ENCODE measurements at places on chromosomes 7 and 10. TPM values are rescaled to one million over a fixed set of nuclear protein-coding genes. Genes with fewer than 3 reads are reported as not detected.

C10orf105 gene
- 0.27 TPM for total RNA-seq

GRCh38 chr7:106462914-106463482 lies 178.2 kb upstream of the NAMPT start:
- H3K4me1 ChIP-seq, result no peaks in the 10 kb centered on the region
- H3K27ac ChIP-seq, result no peak overlapping the region
- H3K4me3 ChIP-seq, result no peak overlapping the region
- no peaks in the 10 kb centered on the region for H3K36me3 ChIP-seq
- no peak for DNase-seq
- no peaks in the 10 kb centered on the region for H3K27me3 ChIP-seq

HELLS gene
- total RNA-seq, result 8.6 TPM

DNA sequence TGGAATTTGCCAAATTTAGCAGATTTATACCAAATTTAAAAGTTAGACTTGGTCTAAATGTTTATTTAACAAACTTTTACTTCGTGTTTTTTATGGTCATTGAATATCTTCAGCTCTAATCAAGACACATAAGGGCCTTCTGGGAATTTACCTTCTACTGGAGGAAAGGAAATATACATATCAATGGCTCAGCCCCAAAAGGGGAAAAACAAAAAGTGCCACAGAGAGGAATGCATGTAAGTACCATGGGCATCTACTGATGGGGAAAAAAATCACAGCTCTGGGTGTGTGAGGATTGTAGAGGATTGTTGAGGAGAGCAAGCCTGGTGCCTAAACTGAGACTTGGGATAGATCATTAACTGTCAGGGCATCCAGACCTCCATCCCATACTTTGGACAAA lies 260.3 kb downstream of the SORCS1 start:
- DNase-seq, result no peak
- no peaks in the 10 kb centered on the region for H3K27me3 ChIP-seq
- no peaks in the 10 kb centered on the region for H3K36me3 ChIP-seq
- no peaks in the 10 kb centered on the region for H3K4me1 ChIP-seq
- H3K4me3 ChIP-seq, result no peak overlapping the region

DNA sequence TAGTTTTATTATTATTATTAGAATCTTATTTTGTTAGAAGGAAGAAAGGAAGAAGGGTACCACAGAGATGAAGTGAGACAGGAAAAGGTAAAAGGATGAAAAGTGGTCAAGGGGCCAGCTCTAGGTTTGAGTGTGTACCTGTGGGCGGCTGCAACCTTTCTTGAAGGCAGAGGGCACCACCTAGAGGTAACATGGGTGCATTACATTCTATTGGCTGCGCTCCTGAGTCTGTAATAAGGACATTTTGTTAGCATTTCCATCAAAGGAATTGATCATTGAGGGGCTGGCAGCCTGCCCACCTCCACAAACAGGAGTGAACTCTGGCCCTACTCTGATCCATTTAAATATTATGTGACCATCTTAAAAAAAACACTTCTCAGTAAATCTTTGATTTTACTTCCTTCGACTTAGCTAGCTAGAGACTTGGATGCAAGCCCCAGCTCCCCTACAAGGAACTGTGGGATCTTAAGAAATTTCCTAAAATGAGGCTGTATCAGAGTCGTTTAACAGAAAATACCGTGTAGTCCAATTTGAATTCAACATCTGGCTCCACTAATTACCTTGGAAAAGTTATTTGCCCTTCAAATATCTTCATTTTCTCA lies 610.4 kb downstream of the IPMK start:
- H3K27ac ChIP-seq, result no peak overlapping the region
- H3K27me3 ChIP-seq, result no peaks in the 10 kb centered on the region
- no peak overlapping the region for H3K4me3 ChIP-seq
- H3K4me1 ChIP-seq, result no peaks in the 10 kb centered on the region
- no peaks in the 10 kb centered on the region for H3K36me3 ChIP-seq
- no peak for DNase-seq

GRCh38 chr10:33790521-33791271 lies 456.2 kb upstream of the NRP1 start:
- DNase-seq, result no peak
- peaks cover 4% of the 10 kb centered on the region for H3K4me1 ChIP-seq
- no peaks in the 10 kb centered on the region for H3K36me3 ChIP-seq
- H3K4me3 ChIP-seq, result no peak overlapping the region
- no peaks in the 10 kb centered on the region for H3K27me3 ChIP-seq

DNA sequence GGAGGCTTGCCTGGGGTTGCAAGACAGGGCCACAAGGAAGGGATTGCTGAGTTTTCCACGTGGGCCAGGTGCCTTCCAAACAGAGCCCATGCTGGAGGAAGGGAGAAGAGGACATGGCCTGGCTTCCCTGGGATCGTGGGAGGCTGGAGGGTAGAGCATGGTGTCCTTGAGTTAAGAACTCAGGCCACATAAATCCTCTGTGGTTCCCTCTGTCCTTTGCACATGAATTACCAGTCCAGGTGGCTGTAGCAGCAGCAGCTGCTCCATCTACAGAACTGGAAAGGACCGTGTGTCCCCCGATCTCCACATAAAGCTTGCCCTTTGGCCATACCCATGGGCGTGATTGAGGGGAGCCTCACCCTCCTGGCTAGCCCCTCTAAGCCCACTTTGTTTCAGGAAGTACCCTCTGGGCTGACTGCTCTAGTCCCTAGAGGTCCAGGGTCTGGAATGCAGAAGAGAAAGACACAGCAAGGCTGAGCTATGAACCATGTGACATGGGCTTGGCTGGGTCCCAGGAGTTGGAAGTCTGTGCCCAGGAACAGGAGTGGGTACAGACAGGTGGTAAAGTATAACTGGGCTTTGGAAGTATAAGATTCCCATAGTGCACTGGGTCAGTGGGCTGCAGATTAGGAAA lies 84.9 kb downstream of the C10orf105 start:
- no peak overlapping the region for H3K4me3 ChIP-seq
- no peak overlapping the region for H3K27ac ChIP-seq
- peaks cover 4% of the 10 kb centered on the region for H3K4me1 ChIP-seq
- no peaks in the 10 kb centered on the region for H3K27me3 ChIP-seq
- H3K36me3 ChIP-seq, result no peaks in the 10 kb centered on the region

JMJD1C gene
- 140 TPM for total RNA-seq

DNA sequence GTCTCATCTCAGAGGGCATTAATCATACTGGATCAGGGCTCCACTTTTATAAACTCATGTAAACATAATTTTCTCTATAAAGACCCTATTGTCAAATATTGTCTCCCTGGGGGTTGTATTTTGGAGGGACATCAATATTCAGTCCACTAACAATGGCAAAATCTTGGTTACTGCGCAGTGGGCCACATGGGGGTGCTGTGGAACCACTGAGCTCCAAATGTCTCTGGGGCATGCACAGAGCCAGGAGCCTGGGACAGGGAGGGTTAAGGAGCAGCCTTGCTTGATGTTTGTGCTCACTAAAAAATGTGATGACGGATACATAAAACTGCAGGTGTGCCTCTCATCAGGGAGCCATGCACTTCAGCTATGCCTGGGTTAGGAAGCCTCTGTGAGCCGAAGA lies 62.1 kb upstream of the PRSS58 start:
- H3K4me3 ChIP-seq, result no peak overlapping the region
- no peak overlapping the region for H3K27ac ChIP-seq
- no peaks in the 10 kb centered on the region for H3K4me1 ChIP-seq
- no peaks in the 10 kb centered on the region for H3K27me3 ChIP-seq
- no peaks in the 10 kb centered on the region for H3K36me3 ChIP-seq

CYP2W1 gene
- 3.0 TPM for total RNA-seq

GRCh38 chr7:30474893-30475292 lies 3.7 kb downstream of the NOD1 start:
- H3K4me1 ChIP-seq, result peaks cover 43% of the 10 kb centered on the region
- H3K27me3 ChIP-seq, result no peaks in the 10 kb centered on the region
- H3K27ac ChIP-seq, result no peak overlapping the region

All from ovary (tissue), 10 donors.